ENCODE measurements at places on chromosomes 11 and 22. TPM values are rescaled to one million over a fixed set of nuclear protein-coding genes. Genes with fewer than 3 reads are reported as not detected.

Gene RIMBP3C
- total RNA-seq: 0.20 TPM

Gene CEP57
- 101 TPM for total RNA-seq

Gene FOLR3
- not detected for total RNA-seq

Gene DRICH1
- total RNA-seq: not detected

Gene NOX4
- not detected for total RNA-seq

GRCh38 chr11:25981998-25982397, 349.9 kb upstream of the ANO3 start:
- DNase-seq: no peak

DNA sequence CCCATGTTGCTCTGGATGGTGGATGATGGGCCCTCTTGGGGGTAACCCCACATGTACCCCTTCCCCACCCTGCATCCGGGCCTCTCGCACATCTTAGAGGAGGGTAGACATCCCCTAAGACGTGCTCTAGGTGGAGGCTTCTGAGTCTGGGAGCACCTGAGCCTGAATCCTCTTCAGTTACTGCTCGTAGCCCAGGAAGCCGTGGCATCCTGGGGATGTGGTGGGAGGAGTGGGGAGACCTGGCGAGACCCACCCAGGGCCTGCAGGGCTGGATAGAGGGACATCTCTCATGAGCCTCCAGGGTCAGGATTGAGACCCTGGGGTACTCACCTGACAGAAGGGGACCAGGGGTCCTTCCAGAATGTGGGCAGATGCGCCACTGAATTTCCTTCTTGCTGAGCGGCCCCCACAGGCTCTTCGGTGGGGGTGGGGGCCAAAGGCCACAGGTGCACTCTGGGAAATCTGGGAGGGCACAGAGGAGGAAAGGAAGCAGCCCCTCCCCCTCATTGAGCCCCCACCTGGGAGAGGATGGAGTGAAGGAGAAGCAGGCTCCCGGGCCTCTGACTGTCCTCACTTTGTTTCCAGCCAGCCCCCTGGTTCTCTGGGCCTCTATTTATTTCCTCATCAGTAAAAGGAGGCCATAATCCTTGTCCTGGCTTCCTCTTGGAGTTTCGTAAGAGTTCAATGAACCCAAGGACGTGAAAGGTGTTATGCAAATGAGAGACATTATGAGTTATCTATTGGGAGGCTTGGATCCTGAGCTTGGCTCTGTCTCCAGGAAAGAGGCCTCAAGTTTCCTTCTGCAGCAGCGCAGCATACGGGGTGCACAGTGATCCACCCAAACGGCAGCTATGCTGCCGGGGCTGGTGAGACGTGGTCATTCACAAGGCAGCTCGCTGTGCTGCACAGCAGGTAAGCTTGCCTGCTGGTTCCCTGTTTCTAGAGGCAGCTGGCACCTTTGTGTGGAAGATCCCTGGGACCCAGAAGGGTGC, 31.2 kb downstream of the KCNJ4 start:
- DNase-seq: no peak

DNA sequence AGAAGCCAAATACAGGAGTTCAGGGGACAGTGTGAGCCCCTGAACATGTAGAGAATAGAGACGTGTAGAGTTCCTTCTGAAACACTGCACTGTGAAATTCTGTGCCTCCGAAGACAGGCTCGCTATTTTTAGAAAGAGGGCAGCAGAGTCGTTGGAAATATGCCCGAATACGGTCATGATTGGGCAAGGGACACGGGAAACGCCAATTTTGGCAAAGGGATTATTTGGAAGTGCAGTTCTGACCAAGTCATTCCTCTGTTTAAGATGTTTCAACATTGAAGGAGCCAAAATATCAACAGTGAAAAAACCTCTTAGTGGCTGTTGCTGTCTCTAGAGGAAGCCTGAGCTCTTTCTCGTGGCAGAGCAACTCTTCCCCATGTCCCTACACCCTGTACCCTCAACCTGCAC, 9.5 kb upstream of the CBX6 start:
- no peak for DNase-seq

DNA sequence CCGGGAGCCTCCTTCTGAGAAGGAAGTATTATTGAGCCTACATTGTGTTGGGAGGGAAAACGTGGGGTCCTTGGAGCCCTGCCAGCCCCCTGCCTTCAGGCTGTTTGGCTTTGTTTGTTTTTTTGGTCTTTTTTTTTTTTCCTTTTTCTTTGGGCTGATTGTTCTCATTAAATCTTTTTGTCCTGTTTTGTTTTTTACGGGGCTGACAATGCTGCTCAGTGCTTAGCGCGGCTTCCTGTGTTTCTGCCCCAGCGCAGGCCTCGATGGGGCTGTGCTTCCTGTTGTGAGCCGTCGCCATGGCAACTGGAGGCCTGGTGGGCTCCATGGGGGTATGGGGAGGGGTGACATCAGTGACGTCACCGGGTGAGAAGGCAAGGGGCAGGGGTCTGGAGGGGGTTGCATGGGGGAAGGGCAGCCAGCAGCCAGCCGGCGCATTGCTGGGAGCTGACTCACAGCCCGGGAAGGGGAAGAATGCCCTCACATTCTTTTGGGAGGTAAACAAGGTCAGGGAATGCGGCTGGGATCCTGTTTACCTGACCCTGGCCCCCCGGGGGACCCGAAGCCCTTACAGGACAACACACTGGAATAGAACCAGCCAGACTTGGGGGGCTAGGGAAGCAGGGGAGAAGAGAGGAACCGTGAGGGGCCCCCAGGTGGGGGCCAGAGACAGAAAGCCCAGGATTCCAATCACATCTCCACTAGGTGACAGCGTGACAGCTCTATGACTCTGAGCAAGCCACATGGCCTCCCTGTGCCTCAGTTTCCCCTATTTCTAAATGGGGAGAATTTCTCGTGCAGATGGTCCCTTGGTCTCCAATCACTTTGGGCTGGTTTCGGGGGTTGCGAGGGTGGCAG, 22.2 kb upstream of the CBX7 start:
- DNase-seq: peak; percentile 63

DNA sequence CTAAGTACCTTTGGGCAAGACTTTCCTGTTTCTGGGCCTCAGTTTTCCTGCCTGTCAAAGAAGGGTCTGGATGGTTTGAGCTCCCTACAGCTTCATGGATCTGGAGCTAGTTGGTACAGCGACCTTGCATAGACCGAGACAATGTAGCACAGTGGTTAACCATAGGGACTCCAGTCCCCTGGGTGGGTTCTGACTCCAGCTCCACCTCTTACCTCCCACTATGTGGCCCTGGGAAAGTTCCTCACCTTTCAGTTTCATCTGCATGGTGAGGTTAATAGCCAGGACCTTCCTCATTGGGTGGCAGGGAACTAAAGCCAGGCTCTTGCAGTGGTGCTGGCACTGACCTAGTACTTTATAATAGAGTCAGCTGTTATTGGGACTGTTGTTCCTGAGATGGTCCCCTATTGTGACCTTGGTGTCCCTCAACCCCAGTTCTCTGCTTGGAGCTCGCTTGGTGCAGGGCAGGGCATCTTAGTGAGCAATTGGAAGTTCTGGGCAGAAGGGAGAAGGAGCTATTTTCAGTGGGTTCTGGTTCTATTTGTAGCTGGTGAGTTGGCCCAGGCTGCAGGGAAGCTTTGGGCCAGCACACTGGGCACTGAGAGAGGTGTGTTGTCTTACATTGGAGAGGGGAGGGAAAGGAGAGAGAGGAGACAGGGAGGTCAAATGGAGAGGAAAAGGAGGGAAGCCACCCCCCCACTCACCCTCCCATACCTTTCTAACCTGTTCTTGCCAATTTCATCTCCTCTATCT, 10.7 kb upstream of the MTMR3 start:
- DNase-seq: no peak

DNA sequence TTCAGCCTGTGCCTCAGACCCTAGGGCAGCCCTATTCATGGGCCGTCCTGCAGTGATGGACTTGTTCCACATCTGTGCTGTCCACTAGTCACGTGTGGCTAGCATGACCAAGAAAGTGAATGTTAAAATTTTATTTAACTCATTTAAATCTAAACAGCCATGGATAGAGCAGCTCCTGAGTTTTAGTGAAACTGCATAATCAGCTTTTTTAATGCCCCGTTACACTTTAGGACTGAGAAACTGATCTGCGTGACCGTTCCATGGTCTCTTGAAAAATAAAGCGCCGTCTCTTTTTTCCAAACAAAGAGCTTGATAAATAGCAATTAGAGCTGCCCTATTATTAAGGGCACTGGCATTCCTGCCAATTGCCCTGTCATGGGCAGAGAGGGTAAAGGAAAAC, 76.5 kb upstream of the SNX19 start:
- DNase-seq: no peak

- no peak for DNase-seq
Observed at GRCh38 chr11:120689596-120690275, 178.2 kb downstream of the GRIK4 start.

DNA sequence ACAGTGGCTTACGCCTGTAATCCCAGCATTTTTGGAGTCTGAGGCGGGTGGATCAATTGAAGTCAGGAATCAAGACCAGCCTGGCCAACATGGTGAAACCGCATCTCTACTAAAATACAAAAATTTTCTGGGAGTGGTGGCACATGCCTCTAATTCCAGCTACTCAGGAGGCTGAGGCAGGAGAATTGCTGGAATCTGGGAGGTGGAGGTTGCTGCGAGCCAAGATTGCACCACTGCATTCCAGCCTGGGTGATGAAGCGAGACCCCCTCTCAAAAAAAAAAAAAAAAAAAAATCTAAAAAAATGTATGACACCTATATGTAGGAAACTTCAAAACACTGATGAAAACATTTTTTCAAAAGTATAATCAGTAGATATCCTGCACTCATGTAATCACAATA, 242.7 kb upstream of the CHORDC1 start:
- no peak for DNase-seq
